ENCODE measurements at places on chromosomes 3 and 15. TPM values are rescaled to one million over a fixed set of nuclear protein-coding genes. Genes with fewer than 3 reads are reported as not detected.

SH3GL3 gene
- total RNA-seq: 0.19 TPM

DNA sequence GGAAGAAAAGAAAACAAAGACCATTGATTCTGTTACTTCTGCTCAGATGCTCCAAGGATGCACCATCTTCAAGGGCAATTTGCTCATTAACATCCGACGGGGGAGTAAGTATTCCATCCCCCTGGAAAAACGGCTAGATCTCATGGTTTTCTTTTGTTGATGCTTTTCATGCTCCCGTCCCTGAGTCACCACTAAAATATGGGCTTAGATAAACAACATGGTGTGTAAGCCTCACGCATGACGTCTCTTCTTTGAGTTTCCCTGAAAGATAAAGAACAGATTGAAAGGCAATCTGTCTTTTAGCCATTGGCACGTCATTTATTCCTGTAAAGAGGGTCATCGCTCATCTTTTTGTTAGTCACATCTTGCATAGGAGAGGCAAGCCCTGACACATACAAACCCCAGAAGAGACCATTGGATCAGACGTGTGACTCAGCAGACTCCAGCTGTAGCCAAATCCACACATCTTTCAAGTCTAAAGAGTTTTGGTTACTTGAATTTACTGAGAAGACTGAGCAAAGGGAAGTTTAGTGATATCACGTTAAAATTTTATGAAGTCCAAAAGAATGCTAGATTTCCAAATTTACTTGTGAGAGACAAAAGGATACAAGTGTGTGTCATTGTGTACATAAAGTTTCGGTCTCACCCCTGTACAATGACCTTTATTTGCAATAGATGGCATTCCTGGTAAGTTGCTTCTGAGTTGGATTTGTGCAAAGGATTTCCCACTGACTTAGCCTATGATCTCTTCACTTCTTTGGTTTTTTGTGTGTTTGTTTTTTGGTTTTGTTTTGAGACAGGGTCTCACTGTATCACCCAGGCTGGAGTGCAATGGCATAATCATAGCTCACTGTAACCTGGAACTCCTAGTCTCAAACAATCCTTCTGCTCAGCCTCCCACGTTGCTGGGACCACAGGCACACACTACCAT lies 110.5 kb downstream of the PGPEP1L start:
- H3K4me3 ChIP-seq: peak overlapping the region; percentile 62
- DNase-seq: peak; percentile 98
- peaks cover 45% of the 10 kb centered on the region for H3K4me1 ChIP-seq
- peak overlapping the region; percentile 95 for H3K27ac ChIP-seq
- peaks cover 36% of the 10 kb centered on the region for H3K36me3 ChIP-seq
- no peaks in the 10 kb centered on the region for H3K27me3 ChIP-seq

AP2M1 gene
- total RNA-seq: 280 TPM

- peaks cover 16% of the 10 kb centered on the region for H3K4me1 ChIP-seq
- DNase-seq: no peak
- no peaks in the 10 kb centered on the region for H3K27me3 ChIP-seq
Observed at GRCh38 chr15:99310745-99311144, 59.5 kb downstream of the LRRC28 start.

ACP3 gene
- total RNA-seq: not detected

SLC22A13 gene
- total RNA-seq: 1.9 TPM

SNAPC5 gene
- 24.6 TPM for total RNA-seq

DNA sequence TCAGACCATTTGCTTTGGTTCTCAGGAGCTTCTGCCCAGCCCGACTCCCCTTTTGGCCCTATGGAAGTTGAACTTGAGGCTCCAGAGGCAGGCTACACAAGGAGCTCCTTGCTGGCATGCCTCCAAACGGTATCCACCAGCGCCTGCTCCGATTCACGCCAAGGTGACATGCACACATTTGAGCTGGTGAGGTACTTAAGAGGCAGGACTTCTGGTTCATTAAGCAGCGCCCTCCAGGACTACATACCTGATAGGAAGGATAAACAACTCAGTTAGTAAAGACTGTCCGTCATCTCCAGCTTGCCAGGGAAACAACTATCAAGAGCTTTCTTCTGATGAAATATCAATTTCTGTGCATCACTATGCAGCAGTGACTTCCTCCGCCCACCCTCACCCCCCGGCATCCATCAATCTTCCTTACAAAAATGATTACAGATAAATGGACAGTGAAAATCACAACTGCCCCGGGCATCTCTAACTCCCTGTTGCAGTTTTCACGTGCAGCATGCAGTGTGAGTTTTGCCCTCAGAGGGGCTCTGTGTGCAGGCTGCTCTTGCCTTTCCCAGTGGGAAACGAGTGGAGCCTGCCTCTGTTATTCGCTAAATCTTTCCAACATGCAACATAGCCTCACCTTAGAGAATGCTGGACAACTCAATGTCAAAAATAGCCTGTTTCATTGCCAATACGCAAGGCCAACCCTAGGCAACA lies 122.9 kb downstream of the ARRDC4 start:
- no peak overlapping the region for H3K27ac ChIP-seq
- no peak overlapping the region for H3K4me3 ChIP-seq
- no peaks in the 10 kb centered on the region for H3K36me3 ChIP-seq

- no peak overlapping the region for H3K27ac ChIP-seq
- H3K27me3 ChIP-seq: no peaks in the 10 kb centered on the region
- H3K4me1 ChIP-seq: no peaks in the 10 kb centered on the region
- no peak overlapping the region for H3K4me3 ChIP-seq
Observed at GRCh38 chr15:96200357-96200967, 130.0 kb upstream of the NR2F2 start.

DNA sequence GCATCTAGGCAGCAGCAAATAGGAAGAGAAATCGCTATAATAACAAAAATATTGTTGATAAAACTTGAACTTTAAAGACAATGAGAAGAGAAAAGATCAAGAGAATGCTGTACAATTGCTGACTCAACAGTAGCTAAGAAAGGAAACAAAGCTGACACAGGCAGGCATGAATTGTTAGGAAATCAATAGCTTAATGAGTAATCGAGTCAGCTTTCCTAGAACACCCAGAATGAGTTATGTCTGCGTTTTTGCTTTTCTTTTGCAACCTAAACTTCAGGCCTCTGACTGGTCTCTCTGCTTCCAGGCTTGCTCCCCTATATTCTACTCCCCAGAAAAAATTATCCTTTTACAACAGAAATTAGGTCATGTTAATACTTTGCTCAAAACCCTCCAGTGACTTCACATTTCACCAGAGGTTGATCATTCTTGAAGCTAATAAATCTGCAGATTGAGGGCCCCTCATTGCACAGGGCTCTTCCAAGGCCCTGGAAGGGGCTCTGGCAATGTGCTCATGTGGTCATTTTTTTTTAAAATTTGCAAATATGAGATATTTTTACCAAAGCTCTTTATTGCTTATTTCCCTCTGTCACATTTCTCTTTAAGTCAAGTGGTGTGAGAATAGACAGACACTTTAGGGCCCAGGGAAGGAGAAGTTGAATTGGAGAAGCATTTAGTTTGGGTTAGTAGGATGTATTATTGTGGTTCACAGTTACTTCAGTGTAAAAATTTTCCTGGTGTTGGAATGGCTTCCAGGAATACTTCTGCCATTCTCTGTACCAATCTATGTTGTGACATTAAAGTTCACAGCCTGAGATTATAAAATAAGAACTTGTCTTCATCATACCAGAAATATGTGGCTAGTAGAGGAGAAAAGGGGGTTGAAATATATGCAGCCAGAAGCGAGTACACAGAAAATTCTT lies 116.3 kb downstream of the TMCO5A start:
- H3K27ac ChIP-seq: no peak overlapping the region
- peaks cover 16% of the 10 kb centered on the region for H3K4me1 ChIP-seq
- H3K27me3 ChIP-seq: no peaks in the 10 kb centered on the region
- DNase-seq: peak; percentile 78
- H3K36me3 ChIP-seq: no peaks in the 10 kb centered on the region
- H3K4me3 ChIP-seq: no peak overlapping the region

- H3K36me3 ChIP-seq: no peaks in the 10 kb centered on the region
- H3K27ac ChIP-seq: no peak overlapping the region
- no peak for DNase-seq
Observed at GRCh38 chr3:193903966-193904365, 232.0 kb upstream of the HES1 start.

CHRFAM7A gene
- 1.9 TPM for total RNA-seq

ULK3 gene
- total RNA-seq: 27.6 TPM

ITIH1 gene
- not detected for total RNA-seq

KLHL40 gene
- total RNA-seq: not detected

GRCh38 chr15:80662757-80663553 lies 32.2 kb upstream of the ABHD17C start:
- peak; percentile 67 for DNase-seq
- no peak overlapping the region for H3K4me3 ChIP-seq
- H3K27me3 ChIP-seq: no peaks in the 10 kb centered on the region
- H3K36me3 ChIP-seq: no peaks in the 10 kb centered on the region
- H3K4me1 ChIP-seq: peaks cover 17% of the 10 kb centered on the region

ANKRD34C gene
- total RNA-seq: not detected

- H3K36me3 ChIP-seq: no peaks in the 10 kb centered on the region
- H3K27ac ChIP-seq: no peak overlapping the region
- no peaks in the 10 kb centered on the region for H3K27me3 ChIP-seq
Observed at GRCh38 chr3:112175646-112176045, 42.6 kb upstream of the GCSAM start.

GRCh38 chr3:49469037-49469935 lies 781 bp upstream of the DAG1 start:
- peaks cover 19% of the 10 kb centered on the region for H3K4me1 ChIP-seq
- H3K4me3 ChIP-seq: peak overlapping the region; percentile 89
- DNase-seq: peak; percentile 86
- peaks cover 4% of the 10 kb centered on the region for H3K36me3 ChIP-seq
- no peaks in the 10 kb centered on the region for H3K27me3 ChIP-seq
- peak overlapping the region; percentile 88 for H3K27ac ChIP-seq

- H3K36me3 ChIP-seq: no peaks in the 10 kb centered on the region
- H3K27me3 ChIP-seq: no peaks in the 10 kb centered on the region
- no peak for DNase-seq
- H3K27ac ChIP-seq: no peak overlapping the region
Observed at GRCh38 chr3:167251678-167252077, 128.4 kb downstream of the ZBBX start.

SLC49A4 gene
- 10.4 TPM for total RNA-seq

RTP1 gene
- not detected for total RNA-seq

GRCh38 chr3:193906849-193907410 lies 229.0 kb upstream of the HES1 start:
- no peaks in the 10 kb centered on the region for H3K27me3 ChIP-seq
- H3K27ac ChIP-seq: no peak overlapping the region
- no peaks in the 10 kb centered on the region for H3K36me3 ChIP-seq
- no peak for DNase-seq

GRCh38 chr3:196528639-196529233 lies 13.6 kb upstream of the SMCO1 start:
- no peaks in the 10 kb centered on the region for H3K27me3 ChIP-seq
- DNase-seq: peak; percentile 56
- peak overlapping the region; percentile 52 for H3K4me3 ChIP-seq
- peaks cover 12% of the 10 kb centered on the region for H3K4me1 ChIP-seq

PLS1 gene
- 7.3 TPM for total RNA-seq

ACAN gene
- not detected for total RNA-seq

SUMF1 gene
- 11.8 TPM for total RNA-seq

GRCh38 chr3:142105991-142106390 lies 43.4 kb downstream of the TFDP2 start:
- no peak for DNase-seq
- H3K4me1 ChIP-seq: peaks cover 4% of the 10 kb centered on the region
- H3K27ac ChIP-seq: no peak overlapping the region
- no peaks in the 10 kb centered on the region for H3K36me3 ChIP-seq

GRCh38 chr3:58414538-58415197 lies 19.0 kb downstream of the PDHB start:
- H3K4me1 ChIP-seq: peaks cover 5% of the 10 kb centered on the region
- H3K27me3 ChIP-seq: no peaks in the 10 kb centered on the region
- DNase-seq: peak; percentile 74
- H3K4me3 ChIP-seq: no peak overlapping the region
- H3K27ac ChIP-seq: no peak overlapping the region

- H3K36me3 ChIP-seq: no peaks in the 10 kb centered on the region
- H3K27me3 ChIP-seq: no peaks in the 10 kb centered on the region
- H3K4me3 ChIP-seq: no peak overlapping the region
- no peak for DNase-seq
Observed at GRCh38 chr3:107369791-107370190, 7.4 kb upstream of the CCDC54 start.

GRCh38 chr3:194579091-194579606 lies 54.1 kb downstream of the TMEM44 start:
- H3K4me1 ChIP-seq: peaks cover 26% of the 10 kb centered on the region
- no peak for DNase-seq
- no peaks in the 10 kb centered on the region for H3K27me3 ChIP-seq
- H3K36me3 ChIP-seq: no peaks in the 10 kb centered on the region
- H3K27ac ChIP-seq: no peak overlapping the region

- H3K27ac ChIP-seq: no peak overlapping the region
- H3K27me3 ChIP-seq: no peaks in the 10 kb centered on the region
- no peak for DNase-seq
- H3K4me3 ChIP-seq: no peak overlapping the region
- H3K4me1 ChIP-seq: no peaks in the 10 kb centered on the region
Observed at GRCh38 chr3:131973731-131974130, 61.1 kb downstream of the CPNE4 start.

GRCh38 chr3:31729082-31729481 lies 196.4 kb downstream of the STT3B start:
- H3K27me3 ChIP-seq: no peaks in the 10 kb centered on the region
- H3K4me1 ChIP-seq: peaks cover 10% of the 10 kb centered on the region
- peaks cover 63% of the 10 kb centered on the region for H3K36me3 ChIP-seq
- H3K4me3 ChIP-seq: no peak overlapping the region
- H3K27ac ChIP-seq: peak overlapping the region; percentile 17

GRCh38 chr3:4949659-4950058 lies 29.6 kb upstream of the BHLHE40 start:
- H3K36me3 ChIP-seq: no peaks in the 10 kb centered on the region
- no peak overlapping the region for H3K4me3 ChIP-seq
- DNase-seq: no peak
- no peak overlapping the region for H3K27ac ChIP-seq
- no peaks in the 10 kb centered on the region for H3K4me1 ChIP-seq

MRPS22 gene
- total RNA-seq: 65.0 TPM

CADPS gene
- not detected for total RNA-seq

- DNase-seq: peak; percentile 33
- peak overlapping the region; percentile 91 for H3K4me3 ChIP-seq
- peaks cover 29% of the 10 kb centered on the region for H3K4me1 ChIP-seq
- no peaks in the 10 kb centered on the region for H3K27me3 ChIP-seq
Observed at GRCh38 chr15:92902737-92903593, 2.8 kb downstream of the CHD2 start.

RPP25 gene
- not detected for total RNA-seq

CD86 gene
- not detected for total RNA-seq
